ENCODE measurements at places on chromosomes 5 and 9. TPM values are rescaled to one million over a fixed set of nuclear protein-coding genes. Genes with fewer than 3 reads are reported as not detected.

SCGB3A2 gene
- not detected for polyA plus RNA-seq

GRCh38 chr9:122366074-122366660, 4.7 kb upstream of the PTGS1 start:
- no peak for DNase-seq

CEL gene
- polyA plus RNA-seq, result 268 TPM

GRCh38 chr5:7676455-7676854, 174.5 kb downstream of the CFAP90 start:
- DNase-seq, result no peak

GRCh38 chr5:160773646-160774410, 78.2 kb downstream of the ATP10B start:
- DNase-seq, result no peak

- DNase-seq, result no peak
Observed at GRCh38 chr5:54458221-54458620, 2.7 kb downstream of the HSPB3 start.

DNA sequence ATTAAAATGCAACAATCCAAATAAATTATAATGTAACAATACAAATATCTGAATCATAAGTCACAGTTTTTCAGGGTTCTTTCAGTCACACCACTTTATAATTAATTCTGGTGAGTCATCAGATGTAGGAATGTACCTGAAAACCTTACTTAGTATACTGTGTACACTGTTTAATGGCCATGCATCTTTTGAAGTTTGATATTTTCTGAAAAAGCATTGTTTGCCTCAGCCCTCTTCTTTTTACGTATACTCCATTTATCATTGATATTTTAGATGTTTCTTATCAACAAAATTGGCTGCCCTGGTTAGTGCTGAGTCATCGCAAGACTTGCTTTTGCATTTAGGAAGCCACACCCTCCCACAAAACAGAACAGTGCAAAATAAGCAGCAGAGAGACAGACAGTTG, 218.6 kb downstream of the PJA2 start:
- DNase-seq, result no peak

PCDHB7 gene
- 1.3 TPM for polyA plus RNA-seq

GRCh38 chr9:134047868-134048581, 19.8 kb downstream of the BRD3 start:
- DNase-seq, result no peak

- DNase-seq, result no peak
Observed at GRCh38 chr5:115601701-115602590, at the start of gene TICAM2. TSS of gene TICAM2 (minus strand) at chr5:115602479. CDS start at chr5:115581256, 21,223 bp downstream.

B4GALT1 gene
- 120 TPM for polyA plus RNA-seq

- no peak for DNase-seq
Observed at GRCh38 chr5:67156976-67157583, 39.5 kb downstream of the CD180 start.

GRCh38 chr5:96569332-96569731, 92.8 kb upstream of the CAST start:
- DNase-seq, result no peak

C1QTNF2 gene
- 3.1 TPM for polyA plus RNA-seq

WHRN gene
- 10.2 TPM for polyA plus RNA-seq

HTR4 gene
- 4.7 TPM for polyA plus RNA-seq

GRCh38 chr9:2016408-2017330, 1.5 kb downstream of the SMARCA2 start:
- peak; percentile 63 for DNase-seq

GRCh38 chr9:14057368-14058324, 256.3 kb downstream of the NFIB start:
- DNase-seq, result no peak

DNA sequence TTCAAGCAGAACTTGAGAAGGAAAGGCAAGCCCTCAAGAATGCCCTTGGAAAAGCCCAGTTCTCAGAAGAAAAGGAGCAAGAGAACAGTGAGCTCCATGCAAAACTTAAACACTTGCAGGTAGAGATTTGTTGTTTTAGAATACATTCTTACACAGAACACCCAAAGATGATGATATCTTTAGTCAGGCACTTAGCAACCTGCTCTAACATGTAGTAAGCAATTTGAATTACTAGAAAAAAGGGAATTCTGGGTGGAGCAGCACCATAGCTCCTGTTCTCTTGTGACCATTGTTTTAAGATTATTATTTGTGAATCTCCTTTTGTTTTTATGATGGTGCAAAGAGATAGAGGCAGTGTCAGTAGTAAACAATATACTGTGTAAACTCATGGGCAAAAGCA, 63.1 kb downstream of the RAB14 start:
- DNase-seq, result no peak

KIF12 gene
- polyA plus RNA-seq, result 136 TPM

- DNase-seq, result no peak
Observed at GRCh38 chr5:150703762-150704161, 2.9 kb upstream of the RBM22 start.

EGFLAM gene
- 4.4 TPM for polyA plus RNA-seq

- peak; percentile 76 for DNase-seq
Observed at GRCh38 chr9:35257986-35258659, 96.3 kb downstream of the UNC13B start.

DNA sequence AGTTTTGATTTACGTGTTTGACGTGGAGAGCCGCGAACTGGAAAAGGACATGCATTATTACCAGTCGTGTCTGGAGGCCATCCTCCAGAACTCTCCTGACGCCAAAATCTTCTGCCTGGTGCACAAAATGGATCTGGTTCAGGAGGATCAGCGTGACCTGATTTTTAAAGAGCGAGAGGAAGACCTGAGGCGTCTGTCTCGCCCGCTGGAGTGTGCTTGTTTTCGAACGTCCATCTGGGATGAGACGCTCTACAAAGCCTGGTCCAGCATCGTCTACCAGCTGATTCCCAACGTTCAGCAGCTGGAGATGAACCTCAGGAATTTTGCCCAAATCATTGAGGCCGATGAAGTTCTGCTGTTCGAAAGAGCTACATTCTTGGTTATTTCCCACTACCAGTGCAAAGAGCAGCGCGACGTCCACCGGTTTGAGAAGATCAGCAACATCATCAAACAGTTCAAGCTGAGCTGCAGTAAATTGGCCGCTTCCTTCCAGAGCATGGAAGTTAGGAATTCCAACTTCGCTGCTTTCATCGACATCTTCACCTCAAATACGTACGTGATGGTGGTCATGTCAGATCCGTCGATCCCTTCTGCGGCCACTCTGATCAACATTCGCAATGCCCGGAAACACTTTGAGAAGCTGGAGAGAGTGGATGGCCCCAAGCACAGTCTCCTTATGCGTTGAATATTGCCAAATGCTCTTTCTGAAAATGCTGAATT, 850 bp downstream of the RRAGA start:
- no peak for DNase-seq

- DNase-seq, result peak; percentile 42
Observed at GRCh38 chr9:91949392-91949945, 559 bp downstream of the ROR2 start.

ALDH7A1 gene
- 66.4 TPM for polyA plus RNA-seq

DNA sequence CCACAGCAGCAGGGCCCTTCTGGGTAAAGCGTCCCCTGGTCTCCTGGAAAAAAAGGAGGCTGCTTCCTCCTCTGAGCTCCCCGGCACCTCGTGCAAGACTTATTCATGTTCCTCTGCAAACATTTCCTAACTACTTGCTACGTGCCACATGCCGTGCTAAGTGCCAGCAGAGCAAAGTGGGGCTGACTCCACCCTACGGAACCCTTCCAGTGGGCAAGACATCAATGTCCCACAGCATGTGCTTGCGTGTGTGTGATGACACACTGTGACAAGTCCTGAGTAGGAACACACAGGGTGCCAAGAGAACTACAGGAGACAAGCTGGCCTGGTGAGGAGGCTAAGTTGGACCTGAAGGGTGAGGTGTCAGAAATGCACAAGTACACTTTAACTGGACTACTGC, 57.4 kb downstream of the SEMA4D start:
- no peak for DNase-seq

DOCK2 gene
- 6.2 TPM for polyA plus RNA-seq

DNA sequence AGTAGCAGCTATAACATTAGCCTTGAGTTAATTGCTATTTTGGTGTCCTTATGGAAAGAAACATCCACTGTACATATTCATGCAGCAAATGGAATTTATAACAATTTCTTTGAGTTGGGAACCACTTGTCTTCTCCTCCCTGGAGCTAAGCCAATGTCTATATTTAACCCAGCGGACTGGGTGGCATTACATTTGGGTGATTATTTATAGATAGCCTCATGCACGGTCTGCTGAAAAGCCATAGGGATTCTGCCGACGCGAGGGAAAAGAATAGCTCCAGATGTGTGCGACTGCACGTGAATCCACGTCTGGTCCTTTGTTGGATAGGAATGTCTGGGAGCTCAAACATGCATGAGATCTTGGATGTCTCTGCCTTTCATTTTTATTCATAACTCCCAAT, 157.5 kb upstream of the BRINP1 start:
- DNase-seq, result no peak

DNA sequence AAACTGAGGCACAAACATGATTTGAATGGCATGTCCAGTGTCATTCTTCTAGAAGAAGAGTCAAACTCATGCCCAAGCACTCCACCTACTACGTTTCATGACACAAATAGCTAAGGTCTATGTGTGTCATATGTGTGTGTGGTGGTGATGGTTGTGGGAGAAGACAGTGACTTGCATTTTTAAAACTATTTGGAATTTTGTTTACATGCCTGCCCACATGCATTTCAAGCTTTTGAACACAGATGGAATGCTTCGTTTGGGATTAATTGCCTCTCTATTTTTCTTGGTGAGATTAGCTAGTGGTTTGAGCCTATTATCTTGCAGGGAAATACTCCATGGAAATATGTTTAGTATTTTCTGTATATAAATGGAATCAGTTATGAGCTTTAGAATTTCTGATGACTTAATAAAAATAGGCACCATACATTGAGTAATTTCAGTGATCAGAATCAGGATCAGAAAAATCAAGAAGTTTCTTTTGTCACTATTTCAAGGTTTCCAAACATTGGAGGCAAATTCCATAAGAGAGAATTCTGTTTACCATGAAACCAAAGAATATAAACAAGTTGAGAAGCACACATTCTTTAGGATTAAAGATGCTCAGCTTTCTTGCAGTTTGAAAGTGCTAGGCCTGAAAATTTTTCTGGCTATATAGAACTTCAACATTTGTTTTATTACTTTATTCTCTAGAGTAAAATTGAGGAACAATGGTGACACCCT, 260.3 kb upstream of the SEMA6A start:
- no peak for DNase-seq

PCDHB2 gene
- 1.7 TPM for polyA plus RNA-seq

DNA sequence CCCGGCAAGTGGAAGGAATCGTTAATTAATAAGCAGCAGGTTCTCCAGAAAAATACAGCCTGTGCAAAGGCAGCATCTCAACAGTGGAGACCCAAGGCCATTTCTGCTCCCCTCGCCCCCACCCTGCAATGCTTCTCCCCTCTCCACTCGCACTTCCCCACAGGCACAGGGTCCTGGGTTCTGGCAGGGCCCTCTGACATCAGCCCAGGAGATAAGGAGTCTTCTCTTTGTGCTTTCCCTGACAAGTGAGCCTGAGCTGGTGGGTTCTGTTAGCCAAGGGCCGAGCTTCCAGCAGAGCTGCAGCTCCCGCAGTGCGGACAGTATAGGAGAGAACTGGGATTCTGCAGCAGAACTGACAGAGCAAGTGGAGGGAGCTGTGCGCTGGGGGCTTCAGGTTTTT, 257.5 kb downstream of the NSG2 start:
- no peak for DNase-seq

C8G gene
- polyA plus RNA-seq, result 36.0 TPM

Data from large intestine (tissue), 12 donors.